ENCODE measurements at places on chromosomes 5 and 9. TPM values are rescaled to one million over a fixed set of nuclear protein-coding genes. Genes with fewer than 3 reads are reported as not detected.

HRCT1 gene
- not detected for polyA plus RNA-seq

DNA sequence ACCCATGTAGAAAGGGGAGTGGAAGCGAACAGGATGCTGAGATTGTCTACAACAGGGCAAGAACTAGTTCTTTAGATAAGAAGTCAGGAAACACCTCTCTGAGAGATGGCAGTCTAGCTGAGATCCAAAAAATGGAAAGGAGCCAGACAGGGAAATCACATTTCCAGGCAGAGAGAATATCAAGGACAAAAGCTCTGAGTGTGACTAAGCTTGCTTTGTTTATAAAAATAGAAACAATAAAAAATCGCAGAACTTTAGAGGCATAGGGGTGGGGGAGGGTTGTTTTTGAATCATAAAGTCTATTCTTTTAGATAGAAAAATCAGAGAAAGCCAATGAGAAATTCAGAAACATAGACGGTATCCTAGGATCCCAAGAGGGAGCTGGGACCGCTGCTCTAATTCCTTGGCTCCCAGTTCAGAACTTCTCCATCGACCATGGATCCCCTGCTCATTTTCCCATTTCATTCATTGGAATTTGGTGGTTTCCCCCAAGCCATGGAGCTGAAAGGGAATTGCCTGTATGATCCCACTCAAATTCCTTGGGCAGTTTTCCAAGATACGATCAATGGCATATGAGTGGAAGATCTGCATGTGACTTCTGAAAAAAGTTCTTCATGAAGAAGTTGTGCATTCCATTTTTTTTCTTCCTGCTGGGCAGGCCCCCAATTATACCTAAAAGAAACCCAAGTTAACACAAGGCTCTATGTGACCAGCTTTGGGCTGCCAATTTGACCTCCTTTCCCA lies 182.0 kb downstream of the GRIA1 start:
- DNase-seq: no peak

GRCh38 chr9:4618700-4619099 lies 43.4 kb upstream of the PLPP6 start:
- DNase-seq: no peak

DNA sequence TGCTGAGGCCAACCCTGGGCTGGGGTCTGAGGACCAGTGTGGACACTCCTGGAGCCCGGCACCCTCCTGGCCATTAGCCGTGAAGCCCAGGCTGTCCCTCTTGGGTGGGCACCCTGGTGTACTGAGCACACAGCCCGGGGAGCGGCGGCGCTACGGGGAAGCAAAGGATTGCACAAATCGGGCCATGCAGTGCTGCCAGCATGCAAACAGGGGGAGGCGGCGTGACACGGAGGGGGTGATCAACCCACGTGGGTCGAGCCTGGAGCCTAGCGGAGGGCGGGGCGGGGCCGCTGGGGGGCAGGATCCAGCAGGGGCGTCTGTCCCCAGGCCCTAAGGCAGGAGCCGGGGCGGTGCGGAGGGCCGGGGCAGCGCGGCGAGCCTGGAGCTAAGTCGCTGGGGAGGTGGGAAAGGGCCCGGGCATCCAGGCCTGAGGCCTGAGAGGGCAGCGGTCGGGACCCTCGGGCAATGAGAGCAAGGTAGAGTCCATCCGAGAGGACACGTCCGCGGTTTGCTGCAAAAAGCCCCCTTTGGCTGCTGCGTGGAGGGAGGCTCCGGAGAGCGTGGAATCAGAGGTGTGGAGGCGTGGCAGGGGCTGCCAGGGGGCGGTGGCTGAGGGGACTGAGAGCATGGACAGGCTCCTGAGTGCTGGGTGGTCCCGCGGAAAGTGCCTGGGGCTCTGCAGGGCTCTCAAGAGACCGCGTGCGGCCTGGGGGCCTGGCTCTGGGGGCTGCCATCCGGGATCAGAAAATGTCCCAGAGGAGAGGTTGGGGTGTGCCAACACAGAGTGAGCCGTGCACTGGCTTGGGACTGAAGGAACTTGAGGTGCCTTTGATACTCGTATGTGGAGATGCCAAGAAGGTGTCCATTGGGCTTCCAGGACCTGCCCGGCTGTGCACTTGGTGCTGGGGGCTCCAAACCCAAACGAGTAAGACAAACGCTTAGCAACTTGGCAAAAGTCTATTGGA lies 94.2 kb downstream of the BARX1 start:
- DNase-seq: no peak

- DNase-seq: no peak
These were observed 67.7 kb upstream of the ATG10 start for GRCh38 chr5:81904166-81904565.

Measured in muscle of arm (tissue), 14 donors.